Forelimb muscle (tissue), 1 donor: ENCODE measurements at places on chromosomes 6 and 20.

- DNase-seq: no peak
These were observed 69.6 kb upstream of the TULP1 start for GRCh38 chr6:35582315-35582714.

GRCh38 chr6:134172020-134172705 lies 119.7 kb upstream of the SLC2A12 start:
- DNase-seq: no peak

- no peak for DNase-seq
These were observed 801.4 kb upstream of the EYS start for GRCh38 chr6:66508433-66508832.

DNA sequence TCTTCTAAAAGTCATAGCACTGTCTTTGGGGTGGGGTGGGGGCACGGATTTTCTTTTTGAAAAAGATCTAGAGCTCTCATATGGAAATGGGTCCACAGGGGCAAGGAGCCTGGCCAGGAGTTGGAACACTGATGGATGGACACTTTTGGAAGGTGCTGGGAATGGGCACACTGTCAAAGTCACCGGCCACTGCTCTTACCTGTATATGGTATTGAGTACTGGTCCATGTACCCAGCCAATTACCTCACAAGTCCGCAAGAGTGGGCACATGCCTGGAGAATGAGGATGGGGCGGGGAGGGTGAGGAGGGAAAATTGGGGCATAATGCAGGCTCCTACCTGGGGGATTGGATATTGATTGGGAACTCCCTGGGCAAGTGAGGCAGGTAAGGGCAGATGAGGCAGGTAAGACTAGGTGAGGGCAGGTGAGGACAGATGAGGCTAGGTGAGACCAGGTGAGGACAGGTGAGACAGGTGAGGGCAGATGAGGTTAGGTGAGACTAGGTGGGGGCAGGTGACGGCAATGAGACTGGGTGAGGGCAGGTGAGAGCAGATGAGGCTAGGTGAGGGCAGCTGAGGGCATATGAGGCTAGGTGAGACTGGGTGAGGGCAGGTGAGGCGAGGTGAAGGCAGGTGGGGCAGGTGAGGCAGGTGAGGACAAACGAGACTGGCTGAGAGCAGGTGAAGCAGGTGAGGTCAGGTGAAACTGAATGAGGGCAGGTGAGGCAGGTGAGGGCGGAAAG lies 167.9 kb downstream of the NRN1 start:
- no peak for DNase-seq

- DNase-seq: no peak
These were observed 26.7 kb upstream of the TTPAL start for GRCh38 chr20:44448753-44449546.

DNA sequence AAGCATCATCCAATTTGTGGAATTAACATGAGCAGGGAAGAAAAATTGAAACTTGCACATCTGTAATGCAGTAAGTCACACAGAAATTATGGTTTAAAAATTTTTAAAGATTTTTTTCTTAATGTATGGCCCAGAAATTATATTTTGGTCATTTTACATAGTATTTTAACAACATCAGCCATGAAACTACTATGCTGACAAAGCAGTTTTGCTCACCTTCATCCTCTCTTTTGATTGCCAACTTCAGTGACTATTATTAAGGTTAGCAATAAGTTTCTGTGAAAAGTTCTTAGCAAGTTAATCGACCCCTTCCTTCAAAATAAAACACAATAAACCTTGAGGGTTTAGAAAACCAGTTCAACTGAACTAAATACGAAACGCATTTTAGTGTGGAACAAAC lies 1347.0 kb downstream of the EPHA7 start:
- no peak for DNase-seq

DNA sequence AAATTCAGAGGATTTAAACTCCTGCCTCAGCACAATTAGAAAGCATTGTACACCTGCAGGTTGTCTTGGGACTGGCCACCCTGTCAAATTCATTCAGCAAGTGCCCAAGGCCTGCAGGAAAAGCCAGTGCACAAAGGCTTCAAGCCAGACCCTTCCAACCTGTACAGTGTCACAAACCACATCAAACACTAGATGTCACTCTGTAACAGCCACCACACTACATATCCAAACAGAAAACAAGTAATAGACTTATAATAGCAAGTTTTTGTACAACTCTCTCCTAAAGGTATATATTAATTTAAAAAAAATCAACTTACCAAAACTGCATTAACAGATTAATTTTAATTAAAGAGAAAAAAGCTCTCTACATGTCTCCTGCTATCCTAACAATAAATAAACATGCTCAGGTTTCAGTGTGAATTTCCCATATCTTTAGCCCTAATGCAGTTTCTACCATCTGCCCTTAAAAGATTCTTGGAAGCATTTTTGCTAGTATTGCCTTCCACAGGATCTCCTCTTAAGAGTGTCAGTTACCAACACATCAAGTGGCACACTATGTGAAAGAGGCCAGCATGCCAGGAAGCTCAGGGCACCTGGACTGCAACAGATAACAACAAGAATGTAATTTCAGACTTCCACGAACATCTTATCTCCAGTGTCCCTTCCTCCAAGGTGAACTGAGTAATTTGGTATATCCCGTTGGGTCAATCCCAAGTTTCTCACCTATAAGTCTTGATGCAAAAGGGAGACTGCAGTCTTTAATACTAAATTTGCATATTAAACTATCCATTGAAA lies 47.5 kb downstream of the RALGAPA2 start:
- DNase-seq: peak; percentile 20

GRCh38 chr20:38433304-38433972 lies 1.7 kb downstream of the SNHG17 start:
- no peak for DNase-seq

DNA sequence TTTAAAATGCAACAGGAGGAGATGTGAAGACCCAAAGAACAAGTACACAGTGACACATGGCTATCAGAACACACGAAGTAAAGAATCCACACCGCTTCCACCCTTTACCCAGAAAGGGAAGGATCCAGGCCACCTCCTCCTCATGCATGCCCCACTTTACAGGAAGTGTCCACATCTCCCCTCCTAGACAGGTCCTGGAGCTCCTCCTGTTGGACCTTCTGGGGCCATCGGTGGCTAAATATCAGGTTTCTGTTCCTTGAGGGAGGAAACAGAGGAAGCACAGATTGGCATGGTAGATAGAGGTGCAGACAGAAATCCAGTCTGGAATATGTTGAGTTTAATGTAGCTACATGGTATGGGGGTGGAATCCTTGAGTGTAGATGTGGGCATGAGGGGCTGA lies 10.9 kb downstream of the NINL start:
- DNase-seq: no peak

- DNase-seq: no peak
These were observed 230.3 kb downstream of the TFAP2A start for GRCh38 chr6:10184371-10185227.

DNA sequence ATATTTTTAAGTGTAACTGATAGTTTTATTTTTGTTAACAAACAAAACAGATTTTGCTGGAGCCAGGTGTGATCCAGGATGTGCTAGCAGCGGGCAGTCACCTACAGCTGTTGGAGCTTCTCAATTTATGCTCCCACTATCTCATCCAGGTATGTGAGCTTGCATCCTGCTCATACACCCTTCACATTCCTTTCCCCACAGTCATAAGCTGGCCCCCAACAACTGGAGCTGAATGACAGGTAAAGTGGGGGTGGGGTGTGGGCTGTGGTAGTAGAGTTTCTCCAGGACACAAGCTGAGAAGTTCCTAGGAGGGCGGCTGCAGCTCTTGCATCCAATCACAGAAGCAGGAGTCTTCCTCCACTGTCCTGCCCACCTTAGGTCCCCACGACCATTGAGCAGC lies 140.1 kb downstream of the KLHL32 start:
- DNase-seq: no peak

- DNase-seq: no peak
These were observed 59.0 kb upstream of the TFB1M start for GRCh38 chr6:155373276-155373675.

- DNase-seq: no peak
These were observed 98.0 kb downstream of the SNAP25 start for GRCh38 chr20:10316582-10316981.

GRCh38 chr6:2741756-2742155 lies 9.0 kb downstream of the MYLK4 start:
- no peak for DNase-seq

DNA sequence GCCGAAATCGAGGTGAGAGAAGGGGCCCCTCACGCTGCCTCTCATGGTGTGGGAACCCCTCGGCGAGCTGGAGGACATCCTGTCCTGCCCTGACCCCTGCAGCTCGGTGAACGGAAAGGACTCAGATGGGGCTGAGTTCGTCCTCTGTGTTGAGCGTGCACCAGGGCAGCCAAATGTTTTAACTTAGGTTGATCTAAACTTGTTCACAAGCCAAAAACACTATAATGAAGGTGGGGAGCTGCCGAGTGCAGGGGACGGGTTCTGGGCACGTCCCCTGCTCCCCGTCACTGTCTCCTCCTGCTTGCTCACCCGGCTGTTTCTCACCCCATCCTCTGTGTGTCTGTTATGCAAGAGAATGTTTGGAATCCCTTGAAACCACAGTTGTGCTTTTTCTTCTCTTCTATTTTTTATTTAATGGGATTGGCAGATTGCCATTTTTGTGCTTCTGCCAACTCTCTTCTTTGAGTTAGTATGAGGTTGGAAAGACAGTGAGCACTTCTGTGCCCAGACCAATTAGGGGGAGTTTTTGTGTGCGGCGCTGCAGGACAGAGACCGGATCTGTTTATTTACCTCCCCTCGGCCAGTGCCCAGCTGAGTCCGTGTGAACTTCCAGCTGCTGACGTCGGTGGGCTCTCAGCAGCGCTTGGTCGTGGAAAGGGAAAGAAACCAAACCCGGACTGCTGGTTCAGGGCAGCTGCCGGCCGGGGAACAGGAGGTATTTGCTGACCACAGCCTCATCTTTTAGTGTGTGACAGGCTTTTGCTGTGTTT lies 158.1 kb downstream of the DTNBP1 start:
- DNase-seq: peak; percentile 78

DNA sequence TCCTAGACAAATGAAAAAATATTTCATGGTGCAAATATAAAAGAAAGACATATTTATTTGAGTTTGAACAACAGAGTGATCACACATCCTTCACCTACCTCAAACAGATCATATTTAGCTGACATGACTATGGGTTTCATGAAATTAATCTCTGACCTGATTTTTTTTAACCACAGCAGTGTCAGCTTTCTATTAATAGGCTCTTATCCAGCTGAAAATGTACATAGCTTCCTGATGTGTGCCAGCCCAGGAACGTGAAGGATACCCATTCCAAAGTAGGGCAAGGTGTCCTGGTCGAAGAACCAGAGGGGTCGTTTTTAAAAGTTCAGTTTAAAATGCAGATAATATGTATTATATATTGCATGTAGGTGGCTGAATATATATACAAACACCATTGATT lies 19.8 kb downstream of the TRDN start:
- no peak for DNase-seq

DNA sequence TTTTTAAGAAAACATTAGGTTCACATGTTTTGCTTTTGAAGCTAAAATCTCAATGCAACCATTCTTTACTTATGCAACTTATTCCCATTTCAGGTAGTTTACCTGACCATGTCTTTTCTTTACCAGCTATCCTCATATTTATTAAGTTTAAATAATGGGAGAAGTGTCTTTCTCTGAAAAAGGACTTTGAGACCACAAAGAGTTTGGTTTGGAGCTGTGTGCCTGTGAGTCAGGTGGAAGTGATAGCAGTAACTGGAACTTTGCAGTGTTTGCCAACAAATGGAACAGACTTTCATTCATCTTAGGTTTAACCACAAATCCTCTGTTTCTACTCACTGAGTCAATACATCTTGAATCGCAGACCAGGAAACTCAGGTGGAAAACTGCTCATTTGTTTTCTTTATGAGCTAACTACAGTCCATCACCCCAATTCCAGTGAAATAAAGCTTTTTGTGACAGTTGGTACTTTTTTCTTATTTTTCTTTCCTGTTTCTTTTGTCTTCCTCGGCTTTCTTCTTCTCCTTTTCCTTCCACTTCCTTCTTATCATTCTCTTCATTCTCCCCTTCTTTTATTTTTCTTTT lies 148.3 kb upstream of the RIN2 start:
- no peak for DNase-seq

DNA sequence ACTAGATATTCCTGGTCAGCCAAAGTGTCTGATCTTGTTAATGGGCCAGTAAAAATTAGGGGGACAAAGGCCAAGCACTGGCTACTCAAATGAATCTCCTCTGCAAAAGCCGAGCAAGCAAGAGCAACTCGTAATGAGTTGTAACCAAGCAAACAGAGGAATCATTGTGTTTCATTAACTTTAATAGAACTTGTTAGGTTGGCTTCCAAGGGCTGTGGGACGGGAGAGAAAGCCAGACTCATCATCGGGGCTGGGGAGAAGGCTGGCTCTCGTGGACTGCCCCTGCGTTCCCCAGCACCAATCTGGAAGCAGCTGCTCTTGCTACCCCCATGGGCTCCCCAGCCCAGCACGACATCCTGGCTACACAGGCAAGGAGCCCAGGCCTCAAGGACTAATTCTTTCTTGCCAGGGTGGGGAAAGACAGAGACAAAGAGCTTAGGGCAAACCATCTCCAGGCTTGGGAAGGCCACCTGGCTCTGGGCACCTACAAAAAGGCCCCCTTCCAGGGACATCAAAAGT lies 10.5 kb upstream of the SCUBE3 start:
- no peak for DNase-seq

DNA sequence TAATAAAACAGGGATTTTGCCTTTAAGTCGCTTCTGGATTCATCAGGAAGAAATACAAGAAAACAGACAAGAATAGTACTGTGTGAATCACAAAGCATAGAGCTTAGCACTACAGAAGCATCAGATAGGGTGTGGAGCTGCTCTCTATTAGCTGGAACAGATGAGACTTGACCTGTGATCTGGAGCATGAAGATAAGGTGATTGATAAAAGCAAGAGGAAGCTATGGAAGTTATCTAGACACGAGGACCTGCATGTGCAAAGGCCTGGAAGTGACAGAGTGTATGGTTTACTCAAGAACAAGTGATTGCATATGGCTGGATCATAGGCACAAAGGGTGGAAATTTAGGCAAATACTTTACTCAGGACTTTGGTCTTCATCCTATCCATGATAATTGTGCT lies 112.9 kb upstream of the MLIP start:
- DNase-seq: no peak
